Neuronal stem cell (in vitro differentiated cells): ENCODE measurements at places on chromosomes 7 and 10.

GRCh38 chr10:28841625-28842024 is 164.3 kb downstream of the BAMBI start:
- no peak for DNase-seq

- no peak for DNase-seq
Observed at GRCh38 chr7:127943541-127944521, 87.4 kb downstream of the LRRC4 start.

GRCh38 chr10:70167246-70167645 is 3.1 kb downstream of the SAR1A start:
- no peak for DNase-seq

- DNase-seq = no peak
Observed at GRCh38 chr10:86668297-86669165, at the start of gene LDB3. TSS of gene LDB3 (plus strand) at chr10:86668511. CDS start at chr10:86668692, 181 bp downstream.

GRCh38 chr7:80588591-80588990 is 49.9 kb upstream of the CD36 start:
- DNase-seq = no peak

- DNase-seq = no peak
Observed at GRCh38 chr7:81355911-81356310, 413.9 kb downstream of the HGF start.

GRCh38 chr10:126430512-126430911 is 42.2 kb upstream of the ADAM12 start:
- DNase-seq = no peak

DNA sequence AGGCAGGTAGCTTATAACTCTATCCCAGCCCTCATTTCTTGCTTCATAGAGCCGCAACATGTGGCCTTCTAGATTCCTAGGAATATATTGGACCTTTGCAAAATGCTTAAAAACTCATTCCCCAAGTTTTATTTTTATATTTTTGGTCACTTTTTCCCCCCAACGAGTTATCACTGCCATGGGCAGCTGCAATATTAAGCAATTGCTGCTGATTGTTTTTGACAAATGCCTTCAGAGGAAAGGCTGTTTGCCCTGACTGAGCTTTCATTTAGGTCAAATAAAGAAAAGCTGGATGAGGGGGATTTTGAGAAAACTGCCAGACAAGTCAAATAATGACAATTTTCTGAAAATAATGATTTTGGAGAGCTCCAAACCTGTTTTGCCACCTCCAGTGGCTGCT is 976.9 kb upstream of the MBL2 start:
- no peak for DNase-seq

GRCh38 chr10:129418496-129419225 is 48.4 kb upstream of the MGMT start:
- DNase-seq = no peak

GRCh38 chr7:105768898-105769507 is 107.4 kb downstream of the ATXN7L1 start:
- no peak for DNase-seq

DNA sequence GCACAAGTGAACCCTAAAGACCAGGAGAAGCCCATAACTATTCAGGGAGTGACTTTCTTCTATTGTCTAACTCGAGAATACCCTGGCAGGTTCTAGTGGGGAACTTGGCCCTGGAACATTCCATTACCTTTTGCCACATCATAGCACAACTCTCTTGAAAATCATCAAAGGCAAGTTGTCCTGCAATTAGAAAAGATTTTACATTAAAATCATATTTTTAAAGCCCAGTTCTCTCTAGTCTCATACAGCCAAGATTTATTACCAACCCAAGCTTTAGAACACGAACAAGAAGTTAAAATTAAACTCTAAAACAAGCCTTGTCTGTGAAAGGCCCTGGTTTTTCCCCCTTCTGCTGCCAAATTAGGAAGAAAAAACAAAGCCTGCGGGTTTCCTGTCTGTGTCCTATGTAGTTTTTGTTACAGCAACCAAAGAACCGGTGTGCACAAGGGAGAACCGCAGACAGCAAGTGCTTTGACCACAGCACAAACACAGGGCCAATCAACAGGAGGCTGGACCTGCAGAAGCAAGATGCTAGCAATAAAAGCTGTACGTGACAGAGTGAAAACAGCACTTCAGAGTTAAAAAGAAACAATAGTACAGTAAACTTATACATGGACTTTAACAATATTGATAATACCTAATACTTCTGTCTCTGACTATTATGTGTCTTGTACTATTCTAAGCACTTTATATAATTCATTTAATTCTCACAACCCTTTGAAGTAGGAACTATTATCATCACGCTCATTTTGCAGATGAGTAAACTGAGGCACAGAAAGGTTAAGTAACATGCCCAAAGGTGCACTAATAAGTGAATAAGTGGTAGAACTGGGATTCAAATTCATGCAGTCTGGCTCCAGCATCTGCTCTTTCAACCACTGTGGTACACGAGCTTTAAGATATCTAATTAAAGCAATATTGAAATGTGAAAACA is 65.8 kb downstream of the STK17A start:
- no peak for DNase-seq

DNA sequence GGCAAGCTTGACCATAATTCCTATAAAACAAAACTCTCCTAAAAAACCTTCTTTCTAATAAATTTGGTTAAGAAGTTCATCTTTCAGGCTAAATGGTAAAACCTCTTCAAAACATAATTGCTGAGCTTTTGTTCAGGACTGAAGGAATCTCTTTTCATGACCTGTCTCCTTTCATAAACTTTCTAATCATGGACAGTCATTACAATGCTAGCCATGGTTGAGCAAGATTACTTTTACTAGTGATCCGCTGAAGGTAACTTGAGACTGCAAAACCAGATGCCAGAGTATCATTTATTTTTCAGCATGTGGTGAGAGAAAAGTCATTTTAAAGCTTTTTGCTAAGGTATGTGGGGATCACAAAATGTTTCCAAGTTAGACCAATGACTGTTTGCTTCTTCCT is 186.4 kb upstream of the RHOBTB1 start:
- DNase-seq = no peak

- no peak for DNase-seq
Observed at GRCh38 chr10:18279173-18279572, 138.9 kb downstream of the CACNB2 start.
